Testis (tissue), 5 donors: ENCODE measurements at places on chromosomes 7 and 10. TPM values are rescaled to one million over a fixed set of nuclear protein-coding genes. Genes with fewer than 3 reads are reported as not detected.

GRCh38 chr10:17943033-17943745, 8.5 kb upstream of the SLC39A12 start:
- no peak for DNase-seq
- H3K36me3 ChIP-seq, result no peaks in the 10 kb centered on the region
- H3K4me3 ChIP-seq, result no peak overlapping the region

GRCh38 chr10:30839652-30840051, 192.0 kb downstream of the ZNF438 start:
- no peaks in the 10 kb centered on the region for H3K36me3 ChIP-seq
- DNase-seq, result no peak
- H3K4me3 ChIP-seq, result no peak overlapping the region
- H3K27ac ChIP-seq, result no peak overlapping the region

- no peak overlapping the region for H3K4me3 ChIP-seq
- H3K27ac ChIP-seq, result no peak overlapping the region
- peaks cover 5% of the 10 kb centered on the region for H3K4me1 ChIP-seq
These were observed 16.2 kb downstream of the PKD1L1 start for GRCh38 chr7:47932016-47932415.

DNA sequence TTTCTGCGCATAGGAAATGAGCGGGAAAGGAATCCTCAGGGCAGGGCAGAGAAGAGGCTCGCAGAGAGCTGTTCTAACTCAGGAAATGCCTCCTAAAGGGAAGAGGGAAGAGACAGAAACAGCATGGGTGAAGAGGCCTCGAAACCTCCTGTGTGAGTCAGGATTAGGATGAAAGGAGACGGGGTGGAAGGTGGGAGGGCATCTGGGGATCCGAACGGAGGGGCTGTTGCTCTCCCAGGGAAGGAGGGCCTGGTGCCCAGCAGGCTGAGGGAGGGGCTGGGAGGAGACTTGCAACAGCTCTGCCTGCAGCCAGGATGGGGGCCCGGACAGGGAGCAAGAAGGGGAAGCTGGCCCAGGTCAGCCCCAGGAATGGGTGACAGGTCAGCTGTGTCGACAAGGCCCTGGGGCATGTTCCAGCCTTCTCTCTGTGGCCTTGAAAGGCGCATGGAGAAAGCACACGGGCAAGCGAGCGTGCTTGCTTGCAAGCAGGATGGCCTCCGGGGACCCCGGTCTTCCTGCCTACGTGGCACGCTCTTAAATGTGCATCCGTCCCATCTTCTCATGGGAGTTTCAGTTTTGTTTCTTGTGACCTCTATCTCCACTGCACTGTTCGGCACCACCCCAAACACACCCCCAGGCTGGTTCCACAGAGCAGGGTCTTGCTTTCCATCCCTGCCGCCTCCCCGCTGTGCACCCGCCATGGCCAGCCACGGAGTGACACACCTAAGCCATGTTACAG, 63.5 kb downstream of the HIPK2 start:
- no peak overlapping the region for H3K27ac ChIP-seq
- H3K4me3 ChIP-seq, result no peak overlapping the region
- no peaks in the 10 kb centered on the region for H3K4me1 ChIP-seq

AKR1C1 gene
- 30.8 TPM for polyA plus RNA-seq

- no peaks in the 10 kb centered on the region for H3K36me3 ChIP-seq
- H3K4me1 ChIP-seq, result peaks cover 39% of the 10 kb centered on the region
- no peak for DNase-seq
- H3K27me3 ChIP-seq, result no peaks in the 10 kb centered on the region
- H3K27ac ChIP-seq, result peak overlapping the region; percentile 78
These were observed 12.8 kb upstream of the WIPF3 start for GRCh38 chr7:29793507-29793906.

CUBN gene
- polyA plus RNA-seq, result 19.2 TPM

DNA sequence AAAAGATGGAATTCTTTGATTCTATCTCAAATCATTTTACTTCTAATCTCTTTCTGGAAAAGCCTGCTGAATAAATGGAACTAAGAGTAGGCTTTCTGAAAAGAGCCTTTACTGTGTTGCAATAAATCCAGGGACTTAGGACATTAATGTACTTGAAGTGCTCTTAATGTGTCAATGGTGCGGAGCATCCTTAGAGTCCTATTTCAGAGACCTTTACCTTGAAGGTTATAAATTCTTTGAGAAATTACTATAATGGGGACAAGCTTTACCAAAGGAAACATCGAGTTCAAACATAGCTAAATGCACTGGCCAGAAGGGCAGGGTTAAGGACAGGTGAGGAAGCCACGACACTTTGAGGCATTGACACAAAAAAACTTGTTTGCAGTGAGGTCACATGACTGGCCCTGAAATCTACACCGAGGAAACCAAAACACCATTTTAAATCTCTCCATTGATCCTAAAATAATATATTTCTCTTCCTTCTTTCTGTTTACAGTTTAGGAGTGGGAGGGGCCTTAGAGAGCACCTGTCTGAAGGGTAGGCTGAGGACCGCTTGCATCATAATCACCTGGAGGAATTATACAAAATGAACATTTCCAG, 48.1 kb upstream of the EXOC6 start:
- no peak overlapping the region for H3K4me3 ChIP-seq
- no peaks in the 10 kb centered on the region for H3K4me1 ChIP-seq
- H3K27ac ChIP-seq, result no peak overlapping the region
- H3K27me3 ChIP-seq, result no peaks in the 10 kb centered on the region
- no peaks in the 10 kb centered on the region for H3K36me3 ChIP-seq

MYH16 gene
- 2.1 TPM for polyA plus RNA-seq

DNA sequence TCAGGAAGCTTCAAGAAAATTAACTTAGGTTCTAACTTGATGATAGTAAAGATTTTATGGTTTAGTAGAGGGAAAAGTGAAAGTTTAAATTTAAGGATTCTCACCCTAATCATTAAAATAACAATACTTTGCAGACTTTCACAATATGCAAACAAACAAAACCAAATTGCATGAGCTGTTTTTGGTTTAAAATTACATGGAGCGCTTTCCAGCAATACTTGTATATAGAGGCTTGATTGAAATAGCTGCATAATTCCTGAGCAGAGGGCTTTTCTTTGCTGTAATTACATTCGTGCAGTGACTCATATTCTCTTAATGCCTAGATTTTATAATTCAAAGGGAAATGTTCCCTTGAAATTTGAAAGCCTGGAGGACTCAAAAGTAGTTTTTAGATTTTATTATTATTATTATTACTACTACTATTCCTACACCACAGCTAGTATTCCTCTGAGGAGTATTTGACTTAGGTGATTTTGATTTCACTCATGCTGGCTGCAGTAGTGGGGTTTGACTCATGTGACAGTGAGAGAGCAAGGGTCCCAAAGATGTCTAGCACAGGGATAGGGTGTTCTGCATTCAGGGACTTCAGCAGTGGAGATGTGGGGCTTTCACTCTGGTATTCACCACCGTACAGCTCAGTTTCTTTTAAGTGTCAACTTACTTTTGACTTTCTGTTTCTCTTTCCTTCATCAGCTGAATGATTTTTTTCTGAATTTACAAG, 138.1 kb downstream of the ADAM22 start:
- H3K4me3 ChIP-seq, result no peak overlapping the region
- DNase-seq, result no peak
- no peak overlapping the region for H3K27ac ChIP-seq

PSMA2 gene
- polyA plus RNA-seq, result 114 TPM

AOAH gene
- polyA plus RNA-seq, result 3.8 TPM

GRCh38 chr7:5284304-5285281, 1.9 kb downstream of the SLC29A4 start:
- no peak overlapping the region for H3K4me3 ChIP-seq
- H3K27me3 ChIP-seq, result no peaks in the 10 kb centered on the region
- peak; percentile 57 for DNase-seq

GPAM gene
- polyA plus RNA-seq, result 25.1 TPM

- H3K36me3 ChIP-seq, result no peaks in the 10 kb centered on the region
- H3K27ac ChIP-seq, result no peak overlapping the region
- no peak for DNase-seq
These were observed 29.6 kb downstream of the ABCB4 start for GRCh38 chr7:87445897-87446296.

DNA sequence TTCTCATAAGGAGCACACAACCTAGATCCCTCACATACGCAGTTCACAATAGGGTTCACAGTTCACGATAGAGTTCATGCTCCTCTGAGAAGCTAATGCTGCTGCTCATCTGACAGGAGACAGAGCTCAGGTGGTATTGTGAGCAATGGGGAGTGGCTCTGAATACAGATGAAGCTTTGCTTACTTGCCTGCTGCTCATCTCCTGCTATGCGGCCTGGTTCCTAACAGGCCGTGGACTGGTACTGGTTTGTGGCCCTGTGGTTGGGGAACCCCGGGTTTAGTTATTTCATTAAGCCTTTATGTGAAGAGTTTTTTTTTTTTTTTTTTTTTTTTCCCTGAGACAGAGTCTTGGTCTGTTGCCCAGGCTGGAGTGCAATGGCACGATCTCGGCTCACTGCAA, 19.4 kb downstream of the SLK start:
- no peaks in the 10 kb centered on the region for H3K36me3 ChIP-seq
- no peak for DNase-seq

- H3K27ac ChIP-seq, result no peak overlapping the region
- DNase-seq, result no peak
- no peaks in the 10 kb centered on the region for H3K36me3 ChIP-seq
These were observed 275.3 kb downstream of the SNX13 start for GRCh38 chr7:17665029-17665428.

- H3K4me3 ChIP-seq, result no peak overlapping the region
- H3K27ac ChIP-seq, result no peak overlapping the region
- no peaks in the 10 kb centered on the region for H3K36me3 ChIP-seq
- DNase-seq, result no peak
- no peaks in the 10 kb centered on the region for H3K27me3 ChIP-seq
- H3K4me1 ChIP-seq, result no peaks in the 10 kb centered on the region
These were observed 64.6 kb upstream of the RPA3 start for GRCh38 chr7:7783001-7783400.

- no peaks in the 10 kb centered on the region for H3K27me3 ChIP-seq
- no peak overlapping the region for H3K4me3 ChIP-seq
- H3K27ac ChIP-seq, result no peak overlapping the region
- H3K4me1 ChIP-seq, result no peaks in the 10 kb centered on the region
- H3K36me3 ChIP-seq, result no peaks in the 10 kb centered on the region
These were observed 124.5 kb upstream of the KCTD7 start for GRCh38 chr7:66504131-66504530.

CCL26 gene
- 5.6 TPM for polyA plus RNA-seq

DNA sequence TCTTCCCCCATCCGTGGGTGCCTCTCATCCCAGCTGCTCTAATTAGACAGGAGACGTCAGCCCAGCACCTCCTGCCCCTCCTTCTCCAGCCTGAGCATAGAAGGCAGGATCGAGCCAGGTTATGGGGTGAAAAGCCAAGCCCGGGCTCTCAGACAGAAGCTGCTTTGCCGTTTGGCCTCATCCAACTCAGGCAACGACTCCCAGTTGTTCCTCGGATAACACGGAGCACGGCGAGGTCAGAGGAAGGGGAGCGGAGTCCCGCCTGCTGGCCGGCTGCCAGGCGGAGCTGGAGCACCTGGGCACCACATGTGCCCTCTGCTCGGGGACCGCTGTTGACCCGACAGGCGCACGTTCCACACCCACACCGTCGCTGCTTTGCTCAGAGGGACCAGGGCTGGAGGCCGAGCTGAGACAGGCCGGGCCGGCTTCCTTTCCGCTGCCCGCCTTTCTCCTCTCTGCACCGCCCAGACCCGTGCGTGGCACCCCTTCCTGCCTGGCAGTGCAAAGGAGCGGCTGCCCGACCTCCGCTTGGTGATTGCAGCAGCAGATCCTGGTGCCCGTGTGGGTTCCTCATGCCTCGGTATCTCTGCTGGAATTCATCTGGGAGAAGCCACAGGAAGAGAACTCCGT, 21.6 kb upstream of the UNCX start:
- no peak overlapping the region for H3K4me3 ChIP-seq
- no peaks in the 10 kb centered on the region for H3K27me3 ChIP-seq
- no peaks in the 10 kb centered on the region for H3K36me3 ChIP-seq
- DNase-seq, result no peak

GRCh38 chr10:133359972-133360610, 2.3 kb upstream of the FUOM start:
- H3K4me3 ChIP-seq, result no peak overlapping the region
- H3K27ac ChIP-seq, result no peak overlapping the region
- H3K27me3 ChIP-seq, result no peaks in the 10 kb centered on the region
- no peaks in the 10 kb centered on the region for H3K36me3 ChIP-seq

- H3K27ac ChIP-seq, result no peak overlapping the region
- H3K27me3 ChIP-seq, result no peaks in the 10 kb centered on the region
- peaks cover 13% of the 10 kb centered on the region for H3K4me1 ChIP-seq
- no peaks in the 10 kb centered on the region for H3K36me3 ChIP-seq
- H3K4me3 ChIP-seq, result peak overlapping the region; percentile 34
These were observed 2.4 kb upstream of the NKX6-2 start for GRCh38 chr10:132788180-132788830.

- DNase-seq, result no peak
- H3K36me3 ChIP-seq, result no peaks in the 10 kb centered on the region
- H3K4me1 ChIP-seq, result peaks cover 6% of the 10 kb centered on the region
These were observed 60.0 kb downstream of the WAC start for GRCh38 chr10:28592953-28593352.

GRCh38 chr7:27071622-27072390, 24.0 kb downstream of the HOXA1 start:
- DNase-seq, result no peak
- H3K27me3 ChIP-seq, result no peaks in the 10 kb centered on the region
- H3K27ac ChIP-seq, result no peak overlapping the region
- no peaks in the 10 kb centered on the region for H3K36me3 ChIP-seq
- no peak overlapping the region for H3K4me3 ChIP-seq
- no peaks in the 10 kb centered on the region for H3K4me1 ChIP-seq

SLC35G1 gene
- 13.9 TPM for polyA plus RNA-seq

CYP3A4 gene
- polyA plus RNA-seq, result 0.34 TPM

DNA sequence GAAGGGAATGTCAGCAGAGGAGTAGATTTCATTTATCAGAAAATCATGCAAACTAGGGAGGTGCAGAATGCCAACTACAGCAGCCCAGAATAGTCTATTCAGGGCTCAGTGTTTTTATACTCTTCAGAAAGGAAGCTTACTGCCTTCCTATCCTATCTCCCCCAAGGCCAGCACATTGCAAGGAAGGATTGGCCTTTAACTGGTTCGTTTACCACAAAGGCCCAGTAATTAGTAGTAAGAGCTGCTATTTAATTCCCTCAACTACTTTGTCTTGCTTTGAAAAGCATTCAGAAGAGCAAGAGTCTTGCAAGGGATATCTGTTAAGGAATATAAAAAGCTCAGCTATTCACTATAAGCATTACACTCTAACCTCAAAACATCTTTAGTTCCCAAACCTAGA, 86.4 kb upstream of the RNF148 start:
- no peaks in the 10 kb centered on the region for H3K36me3 ChIP-seq
- no peak for DNase-seq
- peaks cover 4% of the 10 kb centered on the region for H3K4me1 ChIP-seq
- H3K4me3 ChIP-seq, result no peak overlapping the region
